ENCODE measurements at places on chromosomes 1 and 21.
A peak's percentile ranks its signal among the peaks of the same experiment; 100 is the strongest.

GRCh38 chr1:197519741-197520334 lies 251.8 kb downstream of the CRB1 start:
- DNase-seq, result no peak

DNA sequence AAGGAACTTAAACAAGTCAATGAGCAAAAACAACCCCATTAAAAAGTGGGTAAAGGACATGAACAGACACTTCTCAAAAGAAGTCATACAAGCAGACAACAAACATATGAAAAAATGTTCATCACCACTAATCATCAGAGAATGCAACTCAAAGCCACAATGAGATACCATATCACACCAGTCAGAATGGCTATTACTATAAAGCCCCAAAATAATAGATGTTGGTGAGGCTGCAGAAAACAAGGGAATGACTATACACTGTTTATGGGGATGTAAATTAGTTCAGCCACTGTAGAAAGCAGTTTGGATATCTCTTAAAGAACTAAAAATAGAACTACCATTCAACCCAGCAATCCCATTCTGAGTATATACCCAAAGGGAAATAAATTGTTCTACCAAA lies 51.2 kb downstream of the MRPL39 start:
- no peak for DNase-seq

DNA sequence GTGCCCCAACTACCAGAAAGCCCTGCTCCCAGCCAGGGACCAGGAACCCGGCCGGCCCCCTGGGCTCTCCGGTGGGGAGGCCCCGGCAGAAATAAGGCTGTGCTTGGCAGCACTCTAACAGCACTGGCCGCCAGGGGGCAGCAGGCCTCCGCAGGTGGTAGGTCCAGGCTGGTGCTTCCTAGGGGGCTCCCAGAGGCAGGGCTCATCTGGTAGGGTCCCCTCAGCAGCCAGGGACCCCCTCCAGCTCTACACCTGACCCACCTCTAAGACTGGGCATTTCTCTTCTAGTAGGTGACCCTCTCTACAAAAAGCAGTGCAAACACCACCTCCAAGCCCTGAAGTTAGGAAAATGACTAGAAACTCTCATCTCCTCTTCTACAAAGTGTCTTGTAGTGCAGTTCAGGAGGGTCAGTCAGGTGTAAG lies 85.6 kb downstream of the STUM start:
- peak; percentile 87 for DNase-seq

GRCh38 chr1:59593798-59594790 lies 220.7 kb upstream of the HOOK1 start:
- DNase-seq, result no peak

GRCh38 chr1:23436520-23437354 lies 12.2 kb upstream of the TCEA3 start:
- DNase-seq, result peak; percentile 18

DNA sequence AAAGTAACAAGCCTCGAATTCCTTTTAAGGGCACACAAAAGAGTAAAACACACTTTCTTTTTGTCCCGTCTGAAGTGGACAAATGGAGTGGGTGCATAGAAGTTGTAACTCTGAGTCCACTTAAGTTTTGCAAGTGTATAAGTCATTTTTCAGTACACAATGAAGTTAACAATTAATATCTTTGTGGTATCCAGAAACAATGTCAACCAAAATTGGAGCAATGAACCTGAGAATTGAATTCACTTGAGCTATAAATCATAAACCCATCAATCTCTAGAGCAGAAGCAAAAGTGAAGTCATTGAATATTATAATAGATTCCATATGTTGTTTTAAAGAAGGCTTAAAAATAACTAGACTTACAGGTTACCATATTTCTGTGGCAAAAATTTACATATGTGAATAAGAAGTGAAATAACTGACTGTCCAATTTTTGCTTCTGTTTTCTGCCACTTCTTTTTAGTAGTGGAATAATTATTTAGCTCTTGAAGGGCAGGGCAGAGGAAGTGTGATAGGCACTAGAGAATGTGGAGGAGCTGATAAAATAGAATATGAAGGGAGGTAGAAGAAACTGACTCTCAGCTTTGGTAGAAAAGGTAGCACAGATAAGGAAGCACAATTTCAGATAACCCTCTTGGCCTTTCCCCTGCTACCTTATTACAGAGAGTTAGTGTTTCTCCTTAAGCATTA lies 73.9 kb upstream of the RGL1 start:
- no peak for DNase-seq

GRCh38 chr1:65190229-65190628 lies 42.2 kb downstream of the AK4 start:
- DNase-seq, result no peak

GRCh38 chr1:165060285-165060793 lies 296.2 kb downstream of the LMX1A start:
- no peak for DNase-seq

- DNase-seq, result no peak
Observed at GRCh38 chr1:15370781-15371520, 38.7 kb upstream of the EFHD2 start.

- no peak for DNase-seq
Observed at GRCh38 chr1:36108314-36108713, 16.7 kb downstream of the COL8A2 start.

DNA sequence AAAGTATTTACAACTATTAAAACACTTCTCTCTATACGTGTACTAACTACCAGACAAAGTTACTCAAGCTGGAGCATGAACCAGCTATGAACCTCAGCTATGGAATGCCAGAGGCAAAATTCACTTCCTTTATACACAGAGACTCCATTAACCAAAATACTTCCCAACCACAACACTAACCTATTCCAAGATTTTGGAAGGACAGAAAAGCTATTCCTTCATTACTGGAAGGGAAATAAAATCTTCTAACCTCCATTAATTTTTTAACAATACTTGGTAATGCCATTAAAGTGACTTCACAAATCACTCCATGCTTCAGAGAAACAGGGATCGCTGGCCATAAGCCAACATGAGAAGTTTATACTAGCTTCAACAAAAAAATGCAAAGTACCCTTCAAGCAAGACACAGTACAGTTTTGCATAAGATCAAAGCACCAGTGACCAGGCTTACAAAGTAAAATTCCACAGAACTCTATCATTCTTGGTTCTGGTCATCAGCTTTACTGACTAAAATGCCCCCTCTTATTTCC lies 58.0 kb downstream of the PUM1 start:
- DNase-seq, result no peak

DNA sequence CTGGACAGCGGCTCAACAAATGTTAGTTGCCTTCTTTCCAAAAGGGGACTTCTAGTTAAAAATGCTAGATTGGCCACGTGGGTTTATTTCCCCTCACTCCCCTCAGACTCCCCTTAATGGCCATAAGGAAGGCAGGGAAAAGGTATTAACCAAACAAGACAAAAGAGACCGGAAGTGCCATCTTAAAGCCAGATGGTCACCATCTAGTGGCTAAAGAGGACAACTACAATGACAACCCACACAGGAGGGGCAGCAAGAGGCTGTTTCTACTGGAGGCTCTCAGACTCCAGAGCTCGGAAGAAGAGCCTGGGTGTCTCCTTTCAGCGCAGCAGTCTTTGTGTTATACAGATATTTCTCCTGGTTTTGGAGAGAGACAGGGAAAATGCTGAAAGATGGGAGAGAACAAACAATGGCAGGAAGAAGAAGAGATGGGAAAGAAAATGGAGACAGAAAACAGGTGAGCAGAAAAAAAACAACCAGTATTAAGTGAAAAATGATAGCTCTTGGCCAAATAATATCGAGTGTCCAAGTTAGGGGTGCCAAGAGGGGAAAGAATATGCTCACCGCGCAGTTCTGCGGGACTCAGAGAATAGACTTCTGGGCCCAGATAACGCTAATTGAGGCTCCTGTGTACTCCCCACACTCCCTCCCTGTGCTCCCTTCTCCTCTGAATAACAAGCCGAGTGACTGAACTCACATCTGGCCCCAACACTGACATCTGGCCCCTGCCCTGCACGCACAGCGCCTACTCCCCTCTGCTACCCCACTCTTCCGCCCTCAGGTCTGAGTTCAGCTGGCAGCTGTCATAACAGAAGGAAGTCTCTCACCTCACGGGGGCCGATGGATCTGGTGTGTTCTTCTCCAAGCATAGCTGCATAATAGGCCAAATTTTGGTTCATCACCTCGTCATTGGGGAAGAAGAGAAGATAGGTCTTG lies 9.6 kb downstream of the P3H1 start:
- DNase-seq, result no peak

DNA sequence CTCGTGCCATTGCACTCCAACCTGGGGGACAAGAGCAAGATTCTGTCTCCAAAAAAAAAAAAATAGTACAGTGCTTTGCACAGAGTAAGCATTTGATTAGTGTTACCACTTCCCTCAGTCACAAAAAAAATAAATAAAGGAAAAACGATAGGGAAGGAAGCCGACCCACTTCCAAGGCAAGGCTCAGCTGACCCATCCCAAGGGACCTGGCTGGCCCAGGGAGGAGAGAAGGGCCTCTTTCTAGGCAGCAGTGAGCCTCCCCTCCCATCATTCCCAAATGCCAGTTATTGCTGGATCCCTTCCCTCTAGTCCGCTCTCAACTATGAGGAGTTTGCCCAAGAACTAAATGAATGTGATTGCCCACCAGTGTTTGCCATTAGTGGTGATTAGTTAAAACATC lies 77.8 kb downstream of the TMEM53 start:
- no peak for DNase-seq

GRCh38 chr1:210239349-210240111 lies 6.9 kb downstream of the SERTAD4 start:
- DNase-seq, result no peak

DNA sequence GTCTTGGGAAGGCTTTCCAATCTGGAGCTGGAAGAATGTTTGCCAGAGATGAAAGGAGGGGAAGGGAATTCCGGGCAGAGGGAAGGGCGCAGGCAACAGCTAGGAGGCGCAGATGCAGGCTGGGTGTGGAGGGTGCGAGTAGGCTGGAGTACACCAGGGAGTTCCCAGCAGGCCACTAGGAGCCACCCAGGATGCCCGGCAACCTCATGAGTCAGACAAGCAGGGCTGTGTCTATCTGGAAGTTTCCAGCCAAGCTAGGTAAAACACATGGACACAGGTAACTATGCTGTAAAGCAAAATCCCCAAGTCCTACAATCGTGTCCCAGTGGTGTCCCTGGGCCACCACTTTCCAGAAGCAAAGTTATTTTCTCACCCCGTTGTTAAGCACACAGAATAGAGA lies 990 bp upstream of the NBL1 start:
- DNase-seq, result peak; percentile 46

DNA sequence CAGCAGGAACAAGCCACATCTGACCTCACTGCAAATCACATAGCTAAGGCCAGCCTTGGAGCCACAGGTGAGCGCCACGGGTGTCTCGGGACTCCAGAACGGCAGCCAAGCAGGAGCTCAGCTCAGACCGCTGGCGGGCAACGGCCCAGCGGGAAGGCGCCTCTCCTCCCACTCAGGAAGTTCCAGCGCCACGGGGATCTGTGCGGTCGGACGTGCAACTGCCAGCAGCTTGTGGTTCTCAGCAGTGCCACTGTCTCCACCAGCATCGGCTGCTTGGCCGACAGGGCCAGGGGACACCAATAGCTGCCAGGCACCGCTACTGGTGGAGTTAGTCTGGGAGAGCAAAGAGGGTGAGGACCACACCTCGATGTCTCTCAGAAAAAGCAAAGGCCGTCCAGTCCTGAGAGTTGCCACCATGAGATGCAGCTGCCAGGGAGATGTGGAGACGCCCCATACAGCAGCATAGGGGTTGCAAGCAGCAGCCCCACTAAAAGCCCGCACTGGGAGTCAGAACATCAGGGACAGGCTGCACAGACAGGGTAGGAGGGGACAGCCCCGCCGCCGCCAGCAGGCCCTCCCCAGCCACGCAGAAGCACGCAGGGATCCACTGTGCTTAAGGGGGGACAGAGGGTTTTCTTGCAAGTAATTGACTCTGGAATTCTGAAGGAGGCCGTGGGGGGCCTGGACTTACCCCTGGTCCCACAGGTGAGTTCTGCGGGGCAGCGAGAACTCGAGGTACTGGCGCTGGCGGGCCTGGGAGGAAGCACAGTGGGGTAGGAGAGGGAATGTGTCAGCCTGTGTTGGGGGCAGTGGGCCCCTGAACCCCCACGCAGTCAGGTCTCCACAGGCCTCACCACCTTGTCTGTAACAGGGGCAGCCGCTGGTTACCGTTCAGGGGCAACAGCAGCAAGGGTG lies 83.5 kb downstream of the NPHP4 start:
- no peak for DNase-seq

- DNase-seq, result peak; percentile 62
Observed at GRCh38 chr21:31410499-31411131, 66.6 kb upstream of the TIAM1 start.

DNA sequence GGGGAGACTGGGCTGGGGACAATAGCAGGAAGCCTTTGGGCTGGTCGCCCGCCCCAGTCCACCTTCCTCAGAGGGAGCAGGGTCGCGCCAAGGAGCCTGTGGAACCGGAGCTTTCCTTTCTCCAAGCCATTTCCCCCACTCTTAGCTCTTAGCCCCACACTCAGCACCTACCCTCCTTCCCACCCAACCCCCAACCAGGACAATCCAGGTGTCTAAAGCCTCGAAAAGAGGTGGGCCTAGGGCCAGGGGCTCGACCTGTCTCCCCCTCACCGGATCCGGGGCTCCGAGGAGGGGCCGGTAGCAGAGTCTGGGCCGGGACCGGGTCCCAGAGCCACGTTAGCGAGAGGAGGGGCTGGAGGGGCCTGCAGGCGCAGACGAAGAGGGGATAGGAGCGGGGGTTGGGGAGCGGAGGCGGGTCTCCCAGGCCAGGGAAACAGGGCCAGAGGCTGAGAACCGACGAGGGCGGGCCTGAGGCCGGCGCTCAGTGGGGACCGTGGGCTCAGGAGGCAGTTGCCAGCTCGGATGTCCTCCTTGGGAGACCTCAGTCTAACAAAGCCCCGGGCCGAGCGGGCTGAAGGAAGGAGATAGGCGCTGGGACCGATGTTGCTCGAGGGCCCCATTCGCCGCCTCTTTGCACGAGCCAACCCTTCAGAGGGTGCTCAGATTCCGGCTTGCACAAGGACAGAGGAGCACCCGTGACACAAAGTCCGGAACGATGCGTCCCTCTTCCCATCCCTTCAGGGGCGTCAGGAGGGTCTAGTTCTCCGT lies 943 bp downstream of the SEMA6C start:
- DNase-seq, result peak; percentile 38

- no peak for DNase-seq
Observed at GRCh38 chr1:198047913-198048312, 108.9 kb upstream of the NEK7 start.

- no peak for DNase-seq
Observed at GRCh38 chr1:12475101-12475500, 142.9 kb downstream of the DHRS3 start.

GRCh38 chr1:214448536-214448935 lies 102.9 kb downstream of the PTPN14 start:
- no peak for DNase-seq

Measured in activated naive CD4-positive, alpha-beta T cell treated with anti-CD3 and anti-CD28 coated beads for 36 hours (primary cell).